ENCODE measurements at places on chromosomes 4 and X.

DNA sequence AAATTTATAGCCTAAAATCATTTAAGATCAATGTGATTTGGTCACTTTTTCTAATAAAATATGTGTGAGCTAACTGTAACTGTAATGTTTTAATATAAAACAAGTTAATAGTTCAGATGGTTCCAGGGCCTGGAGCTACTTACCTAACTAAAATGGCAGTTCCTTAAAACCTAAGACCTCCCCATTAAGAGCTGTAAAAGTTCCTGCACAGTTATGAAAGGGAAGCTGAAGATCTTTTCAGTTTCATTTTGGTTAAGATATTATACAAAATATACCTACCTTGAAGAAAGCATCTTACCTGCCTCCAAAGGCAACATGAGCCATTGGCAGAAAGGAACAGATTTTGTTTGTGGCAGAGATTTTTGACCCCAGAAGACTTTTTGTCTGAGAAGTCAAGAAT lies 30.1 kb downstream of the HPF1 start:
- DNase-seq = no peak

- no peak for DNase-seq
Observed at GRCh38 chr4:702618-703048, 3.0 kb upstream of the PCGF3 start.

DNA sequence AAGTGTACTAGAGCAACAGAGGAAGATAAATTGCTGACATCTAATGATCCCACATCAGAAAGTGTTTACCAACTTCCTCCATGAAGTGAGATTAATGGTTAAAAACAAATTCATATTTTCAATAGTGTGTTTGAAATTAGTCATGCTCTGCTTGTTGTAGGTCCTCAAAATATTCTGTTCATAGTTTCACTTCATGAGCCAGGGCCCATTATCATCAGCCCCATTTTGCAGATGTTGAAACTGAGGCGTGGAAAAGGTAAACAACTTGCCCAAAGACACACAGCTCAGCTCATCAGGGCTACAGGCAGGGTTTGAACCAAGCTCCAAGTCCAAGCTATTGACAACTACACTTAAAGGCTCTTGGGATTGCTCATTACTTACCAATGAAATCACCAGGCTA lies 103.5 kb upstream of the PPARGC1A start:
- no peak for DNase-seq

DNA sequence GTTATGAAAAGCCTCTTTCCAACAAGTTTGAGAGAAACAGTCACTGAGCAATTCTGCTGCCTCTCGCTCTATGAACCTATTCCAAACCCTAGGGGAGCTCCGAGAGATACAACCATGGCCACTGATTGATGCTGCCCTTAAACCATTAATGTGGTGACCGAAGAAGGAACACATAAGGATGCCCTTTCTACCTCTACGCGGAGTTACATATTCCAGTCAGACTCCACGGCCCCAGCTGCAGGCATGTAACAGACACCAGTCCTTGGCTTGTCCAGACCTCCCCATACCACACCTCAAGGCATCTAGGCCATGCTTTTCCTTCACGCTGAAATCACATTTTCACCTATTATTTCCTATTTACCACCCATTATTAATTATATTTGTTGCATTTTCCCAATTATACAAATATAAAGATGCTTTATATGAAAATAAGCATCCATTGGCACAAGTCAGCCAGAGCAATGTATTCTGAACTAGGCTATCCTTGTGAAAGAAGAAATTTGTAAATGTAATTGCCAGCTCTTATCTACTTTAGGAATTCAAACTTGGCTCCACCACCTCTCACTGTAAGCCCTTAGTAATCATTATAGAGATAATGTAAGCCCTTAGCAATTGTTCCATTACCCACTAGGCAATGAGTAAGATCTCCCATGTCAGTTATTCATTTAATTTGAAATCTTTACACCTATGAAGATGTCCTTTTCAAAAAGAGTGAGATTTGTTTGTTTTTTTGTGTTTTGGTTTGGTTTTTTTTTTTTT lies 338.4 kb downstream of the NR3C2 start:
- no peak for DNase-seq
